Osteoblast (primary cell): ENCODE measurements at places on chromosomes 6 and 20.

- peak; percentile 58 for DNase-seq
These were observed 69.5 kb downstream of the LYRM4 start for GRCh38 chr6:5191222-5191621.

DNA sequence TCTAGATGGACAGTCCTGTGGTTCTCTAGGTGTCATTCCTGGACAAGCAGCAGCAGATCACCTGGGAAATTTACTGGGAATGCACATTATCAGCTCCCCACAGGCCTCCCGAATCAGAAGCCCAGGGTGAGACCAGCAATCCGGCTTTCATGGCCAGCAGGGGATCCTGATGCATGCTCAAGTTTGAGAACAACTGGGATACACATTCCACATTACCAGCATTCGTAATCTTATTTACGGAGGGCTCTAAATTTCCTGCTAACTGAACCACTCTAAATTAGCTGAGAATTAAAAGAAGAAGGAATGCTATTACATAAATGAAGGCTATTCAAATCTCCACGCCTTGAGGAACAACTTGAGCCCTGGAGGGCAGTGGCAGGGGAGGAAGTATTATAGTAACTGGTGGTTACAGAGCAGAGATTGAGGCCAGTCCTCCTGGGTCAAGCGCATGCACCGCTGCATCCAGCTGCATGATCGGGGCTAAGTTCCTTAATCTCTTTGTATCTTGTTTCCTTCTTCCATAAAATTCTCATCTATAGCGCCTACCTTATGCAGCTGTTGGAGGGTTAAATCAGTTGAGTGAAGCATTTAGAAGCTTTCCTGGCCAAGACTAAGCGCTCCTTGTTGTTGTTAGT is 403.7 kb downstream of the CDH26 start:
- no peak for DNase-seq

GRCh38 chr6:83872386-83873118 is 13.1 kb downstream of the CYB5R4 start:
- DNase-seq = no peak

DNA sequence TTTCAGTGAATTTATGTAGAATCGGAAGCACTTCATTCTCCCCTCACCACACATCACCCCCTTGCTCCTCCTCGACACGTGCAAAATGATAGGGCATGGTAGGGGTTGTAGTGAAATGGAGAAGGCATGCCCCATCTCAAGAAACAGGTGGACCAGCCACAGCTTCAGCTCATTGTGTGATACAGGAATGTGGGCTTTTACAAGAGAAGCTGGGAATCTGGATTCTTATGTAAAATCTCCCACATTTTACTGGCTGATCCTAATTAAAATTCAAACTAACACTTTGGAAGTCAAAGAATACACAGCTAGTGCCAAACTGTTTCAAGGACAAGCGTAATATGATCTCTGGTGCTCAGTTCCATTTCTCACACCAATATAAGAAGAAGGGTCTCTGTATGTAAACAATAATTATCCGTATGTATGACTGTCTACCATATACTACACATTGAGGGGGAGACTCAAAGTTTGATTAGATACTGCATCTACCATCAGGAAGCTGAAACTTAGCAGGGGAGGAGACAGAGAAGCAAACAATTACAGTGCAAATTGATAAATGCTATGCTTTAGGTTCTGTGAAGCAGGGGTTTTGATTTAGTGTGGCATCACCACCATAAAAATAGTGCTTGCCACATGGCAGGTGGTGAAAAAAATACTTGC is 24.3 kb upstream of the KIAA0408 start:
- no peak for DNase-seq

- peak; percentile 67 for DNase-seq
These were observed 696 bp upstream of the SUPT3H start for GRCh38 chr6:45378334-45378926.

DNA sequence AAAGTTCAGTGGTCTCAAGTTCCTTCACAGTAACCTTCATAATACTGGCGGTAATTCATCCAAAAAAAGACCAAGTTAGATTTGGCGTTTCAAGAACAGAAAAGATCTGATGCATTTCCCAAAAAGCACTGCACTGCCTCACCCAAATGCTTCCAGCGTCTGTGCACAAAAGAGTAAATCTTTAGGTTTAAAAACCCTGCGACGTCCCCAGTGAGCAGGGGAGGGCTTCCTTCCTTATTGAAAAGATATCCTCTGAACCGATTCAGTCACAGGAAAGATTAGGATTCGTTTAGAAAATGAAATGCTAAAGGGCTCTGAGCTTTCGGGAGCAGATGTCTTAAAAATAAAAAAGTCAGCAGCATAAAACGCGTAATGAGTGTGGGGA is 654 bp downstream of the TBC1D7 start:
- no peak for DNase-seq

DNA sequence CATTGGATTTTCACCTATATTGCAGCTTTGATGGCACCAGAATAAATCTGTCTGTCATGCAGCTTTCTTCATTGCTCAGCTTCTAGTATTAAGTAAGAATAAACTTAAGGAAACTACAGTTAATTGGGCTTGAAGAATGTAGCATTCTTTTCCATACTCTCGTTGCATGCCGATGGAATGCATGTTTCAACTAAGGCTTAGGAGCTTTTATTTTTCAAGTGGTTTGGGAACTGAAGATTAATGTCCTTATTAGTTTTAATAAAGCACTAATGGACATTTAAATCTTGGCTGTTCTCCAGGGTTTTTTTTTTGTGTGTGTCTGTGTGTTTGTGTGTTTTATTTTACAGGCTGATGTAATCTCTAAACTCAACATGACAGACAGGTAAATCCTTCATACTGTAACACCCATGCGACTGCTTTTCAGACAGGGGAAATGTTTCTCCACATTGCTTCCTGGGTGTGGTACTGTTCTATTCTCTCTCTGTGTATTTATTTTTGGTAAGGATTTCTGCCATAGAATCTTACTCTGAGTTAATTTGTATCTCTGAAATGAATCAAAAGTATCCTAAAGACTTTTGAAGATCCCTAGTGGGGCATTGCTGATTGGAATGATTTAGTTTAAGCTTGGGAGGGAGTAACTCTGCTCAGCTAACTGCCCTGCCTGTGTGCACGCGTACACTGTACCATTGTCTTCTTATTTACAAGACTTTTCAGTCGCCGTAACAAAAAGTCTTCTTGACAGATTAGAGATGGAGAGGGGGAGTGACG is 38.0 kb downstream of the SLC9A8 start:
- DNase-seq = no peak

GRCh38 chr6:14831937-14832336 is 413.9 kb upstream of the JARID2 start:
- DNase-seq = no peak

DNA sequence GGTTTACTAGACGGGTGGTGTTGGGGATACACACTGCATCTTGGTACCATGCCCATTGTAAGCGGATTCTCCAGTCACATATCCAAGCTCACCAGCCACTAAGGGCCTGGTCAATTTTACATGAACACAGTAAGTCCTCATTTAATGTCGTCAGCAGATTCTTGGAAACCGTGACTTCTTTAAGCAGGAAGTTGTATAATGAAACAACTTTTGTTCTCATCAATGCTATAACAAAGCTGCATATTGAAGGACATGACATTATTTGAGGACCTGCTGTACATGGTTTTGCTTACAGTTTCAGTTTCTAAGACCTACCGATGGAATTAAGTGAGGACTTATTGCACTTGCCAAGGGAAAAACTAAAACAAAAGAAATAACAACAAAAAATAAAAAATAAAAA is 295.6 kb downstream of the SYNE1 start:
- no peak for DNase-seq

GRCh38 chr20:44314870-44315269 is 3.9 kb upstream of the FITM2 start:
- no peak for DNase-seq

GRCh38 chr6:40346246-40346645 is 240.9 kb downstream of the LRFN2 start:
- no peak for DNase-seq

DNA sequence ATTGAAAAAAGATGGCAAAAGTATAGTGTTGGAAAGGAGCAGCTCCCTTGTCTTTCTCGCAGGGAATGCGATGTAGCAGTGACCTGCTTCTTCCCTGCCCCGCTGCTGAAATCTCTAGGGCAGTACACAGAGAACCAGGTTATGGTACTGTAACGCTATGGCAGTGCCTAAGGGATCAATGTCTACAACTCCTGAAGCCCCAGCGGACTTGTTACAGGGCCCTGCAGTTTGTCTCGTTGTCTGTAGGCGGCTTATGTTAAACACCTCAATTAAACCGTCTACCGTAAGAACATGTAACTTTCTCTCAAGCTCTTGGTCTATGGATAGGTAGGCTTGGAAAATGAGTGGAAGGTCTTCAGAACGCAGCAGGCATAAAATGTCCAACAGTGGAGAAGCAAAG is 44.8 kb upstream of the SLC17A4 start:
- no peak for DNase-seq

DNA sequence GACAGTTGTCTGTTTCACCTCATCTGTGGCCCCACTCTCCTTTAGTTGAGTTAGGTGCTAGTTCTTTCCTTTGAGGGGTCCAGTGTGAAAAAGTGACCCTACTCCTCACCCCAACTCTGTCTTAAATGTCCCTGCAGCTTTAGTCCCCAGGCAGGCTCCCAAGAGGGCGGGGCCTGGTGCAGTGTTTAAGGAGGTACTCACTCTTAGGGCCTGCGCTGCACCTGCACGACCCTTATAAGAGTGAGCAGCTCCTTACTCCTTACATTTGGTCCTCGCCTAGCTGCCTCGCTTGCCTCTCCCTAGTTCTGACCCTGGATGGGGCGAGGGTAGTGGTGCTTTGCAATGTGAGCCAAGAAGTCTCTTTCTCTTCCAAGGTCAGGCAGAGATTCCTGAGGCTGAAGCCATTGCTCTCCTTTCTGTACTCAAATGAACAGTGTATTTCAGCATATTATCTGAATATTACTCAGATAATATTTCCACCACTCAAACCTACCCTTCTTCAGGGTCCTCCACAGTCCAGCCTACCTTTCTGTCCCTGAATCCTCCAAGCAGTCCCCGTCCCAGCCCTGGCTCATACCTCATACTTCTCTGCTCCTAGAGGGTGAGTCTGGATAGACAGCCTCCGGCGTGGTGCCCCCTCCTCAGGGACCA is 11.9 kb upstream of the VEGFA start:
- no peak for DNase-seq

DNA sequence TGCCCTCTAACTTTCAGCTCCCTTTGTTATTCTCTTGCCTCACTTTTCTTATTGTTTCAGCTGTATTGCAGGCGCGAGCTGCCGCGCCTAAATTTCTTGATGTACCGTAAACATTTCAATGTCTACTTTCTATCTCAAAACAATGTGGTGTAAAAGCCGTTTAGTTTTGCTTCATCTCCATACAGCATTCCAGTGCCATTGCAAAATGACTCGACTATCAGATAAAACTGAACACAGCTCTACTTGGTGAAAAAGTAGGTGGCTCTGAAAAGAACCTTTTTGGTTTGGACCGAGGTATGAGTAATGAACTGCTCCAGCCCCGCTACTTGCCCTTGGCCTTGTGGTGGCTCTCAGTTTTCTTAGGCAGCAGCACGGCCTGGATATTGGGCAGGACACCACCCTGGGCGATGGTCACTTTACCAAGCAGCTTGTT is 74.6 kb downstream of the OR2B2 start:
- peak; percentile 19 for DNase-seq

DNA sequence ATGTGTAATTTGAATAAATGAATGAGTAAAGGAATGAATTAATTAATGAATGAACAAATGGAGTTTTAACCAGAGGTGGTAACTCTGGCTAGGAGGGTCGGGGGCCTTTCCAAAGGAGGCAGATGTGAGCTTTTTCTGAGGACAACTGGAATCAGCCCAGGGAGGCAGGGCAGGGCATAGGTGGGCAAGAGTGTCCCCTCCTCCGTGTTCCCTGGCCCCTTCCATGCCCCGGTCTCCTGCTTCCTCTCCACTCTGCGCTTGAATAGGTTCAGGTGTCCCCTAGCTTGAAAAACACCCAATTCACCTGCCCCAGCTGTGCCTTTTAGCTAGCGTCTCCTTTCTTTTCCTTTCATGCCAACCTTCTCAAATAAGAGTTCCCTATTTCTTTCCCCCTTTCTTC is 473.1 kb downstream of the CDH26 start:
- no peak for DNase-seq

- DNase-seq = peak; percentile 57
These were observed 94.8 kb downstream of the CD40 start for GRCh38 chr20:46212876-46213275.

- peak; percentile 57 for DNase-seq
These were observed 477 bp upstream of the MOXD1 start for GRCh38 chr6:132401618-132402285.

DNA sequence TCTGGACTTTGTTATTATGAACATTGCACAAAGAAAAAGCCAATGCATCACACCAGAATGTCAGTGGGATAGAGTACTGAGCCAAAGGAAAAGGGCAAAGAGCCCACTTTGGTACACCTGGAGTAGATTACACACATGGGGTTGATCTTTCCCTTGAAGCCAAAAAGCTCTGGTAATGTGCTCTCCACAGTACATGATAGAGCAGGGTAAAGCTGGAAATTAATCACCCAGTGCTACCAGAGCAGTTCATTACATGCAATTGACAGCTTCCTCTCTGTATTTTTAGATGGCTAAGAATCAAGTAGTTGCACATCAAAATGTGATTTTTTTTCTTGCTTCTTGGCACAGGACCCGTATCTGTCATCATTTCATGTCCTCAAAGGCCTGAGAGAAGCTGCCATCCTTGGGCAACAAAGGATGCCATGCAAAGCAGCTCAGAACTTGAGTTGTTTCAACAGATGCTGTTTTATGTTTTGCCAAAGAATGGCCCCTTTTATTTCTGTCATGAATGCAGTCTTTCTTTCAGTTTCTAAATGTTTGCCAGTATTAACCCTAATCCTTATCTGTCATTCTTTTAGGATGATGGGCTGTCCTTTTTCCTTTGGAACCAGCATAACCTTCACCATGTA is 88.1 kb downstream of the HDGFL1 start:
- no peak for DNase-seq

- no peak for DNase-seq
These were observed at the start of gene TMEM74B for GRCh38 chr20:1184638-1185315. Gene TMEM74B (minus strand): TSS chr20:1184981. CDS start chr20:1183801, 1,180 bp downstream.

DNA sequence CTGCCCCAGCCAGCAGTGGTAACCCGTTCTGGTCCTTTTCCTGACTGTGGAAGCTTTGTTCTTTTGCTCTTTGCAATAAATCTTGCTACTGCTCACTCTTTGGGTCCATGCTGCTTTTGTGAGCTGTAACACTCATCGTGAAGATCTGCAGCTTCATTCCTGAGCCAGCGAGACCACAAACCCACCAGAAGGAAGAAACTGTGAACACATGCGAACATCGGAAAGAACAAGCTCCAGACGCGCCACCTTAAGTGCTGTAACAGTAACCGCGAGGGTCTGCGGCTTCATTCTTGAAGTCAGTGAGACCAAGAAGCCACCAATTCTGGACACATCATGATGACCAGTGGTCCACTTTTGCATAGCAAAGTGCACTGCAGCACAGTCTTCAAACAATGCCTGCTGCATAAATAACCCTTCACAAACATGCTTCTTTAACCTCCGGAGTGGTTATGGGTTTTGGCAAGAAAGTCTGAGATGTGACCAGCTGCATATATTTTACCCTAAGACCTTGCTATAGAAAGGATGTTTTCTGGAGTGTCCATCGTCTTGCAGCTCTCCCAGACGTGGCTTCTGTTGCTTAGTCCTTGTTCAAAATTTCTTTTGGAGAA is 8.9 kb upstream of the MUC22 start:
- DNase-seq = no peak

GRCh38 chr20:8631271-8631670 is 437.6 kb upstream of the PLCB4 start:
- no peak for DNase-seq

- peak; percentile 9 for DNase-seq
These were observed 120.0 kb downstream of the SLC16A10 start for GRCh38 chr6:111207141-111207858.
